ENCODE measurements at places on chromosomes 11 and 22. TPM values are rescaled to one million over a fixed set of nuclear protein-coding genes. Genes with fewer than 3 reads are reported as not detected.

CARNS1 gene
- polyA plus RNA-seq = 2.1 TPM

CCDC87 gene
- 4.8 TPM for polyA plus RNA-seq

LARGE1 gene
- 18.4 TPM for polyA plus RNA-seq

APOL4 gene
- polyA plus RNA-seq = not detected

UEVLD gene
- 9.4 TPM for polyA plus RNA-seq

ELFN2 gene
- polyA plus RNA-seq = not detected

VPREB1 gene
- not detected for polyA plus RNA-seq

OR8K5 gene
- not detected for polyA plus RNA-seq

TRAF6 gene
- polyA plus RNA-seq = 13.2 TPM

VWCE gene
- 3.5 TPM for polyA plus RNA-seq

NCAM1 gene
- polyA plus RNA-seq = 61.9 TPM

OR52H1 gene
- 0.43 TPM for polyA plus RNA-seq

SIRT3 gene
- 46.1 TPM for polyA plus RNA-seq

NAALAD2 gene
- 8.3 TPM for polyA plus RNA-seq

DNAJB7 gene
- polyA plus RNA-seq = 0.39 TPM

MS4A6A gene
- not detected for polyA plus RNA-seq

GAS2 gene
- 6.2 TPM for polyA plus RNA-seq

CHADL gene
- 0.49 TPM for polyA plus RNA-seq

B3GAT1 gene
- not detected for polyA plus RNA-seq

KDELR3 gene
- 21.8 TPM for polyA plus RNA-seq
